ENCODE measurements at places on chromosomes 2 and 18. TPM values are rescaled to one million over a fixed set of nuclear protein-coding genes. Genes with fewer than 3 reads are reported as not detected.

DNA sequence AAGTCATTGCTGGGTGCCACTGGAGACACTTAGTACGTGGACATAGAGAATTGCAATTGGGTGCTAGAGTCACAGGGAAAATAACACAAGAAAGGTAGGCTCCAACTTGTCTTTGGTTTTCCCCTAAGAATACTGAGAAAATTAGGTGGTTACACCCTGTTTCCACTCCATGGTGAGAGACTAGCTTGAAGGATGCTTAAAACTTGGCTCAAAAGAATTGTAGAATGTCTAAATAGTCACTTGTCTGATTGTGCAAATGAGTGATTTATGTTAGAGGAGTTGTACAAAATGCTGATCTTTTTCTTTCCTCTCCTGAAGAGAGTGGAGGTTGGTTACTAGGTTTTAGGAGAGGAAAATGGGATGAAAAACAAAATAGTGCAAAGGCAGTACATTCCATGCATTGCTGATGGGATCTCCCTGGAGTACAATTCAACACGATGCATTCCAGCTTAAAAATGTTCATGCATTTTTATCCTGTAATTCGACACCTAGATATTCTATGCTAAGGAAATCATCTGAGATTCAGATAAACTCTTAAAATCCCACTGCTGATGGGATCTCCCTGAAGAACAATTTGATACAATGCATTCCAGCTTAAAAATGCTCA lies 2.2 kb upstream of the SERPINB12 start:
- no peak for DNase-seq

DNA sequence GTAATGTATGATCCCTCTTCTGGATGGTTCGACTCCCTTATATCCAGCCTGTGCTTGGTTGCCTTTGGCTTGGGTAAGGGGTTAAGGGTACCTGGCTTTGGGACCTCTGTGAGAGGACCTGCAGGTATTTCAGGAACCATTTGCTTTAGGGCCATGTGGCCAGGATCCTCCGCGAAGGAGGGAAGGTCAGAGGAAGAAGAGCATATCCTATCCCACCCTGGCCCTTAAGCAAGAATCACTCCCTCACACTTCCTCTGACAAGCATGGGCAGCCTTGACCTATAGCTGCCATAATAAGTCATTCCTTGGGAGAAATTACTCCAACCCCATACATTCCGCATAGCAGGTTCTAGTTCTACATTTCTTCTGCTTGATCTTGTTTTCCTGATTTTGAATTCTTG lies 59.1 kb upstream of the TXNDC2 start:
- no peak for DNase-seq

KIF1A gene
- 2.2 TPM for total RNA-seq

PLEK gene
- total RNA-seq, result 2.6 TPM

- no peak for DNase-seq
Observed at GRCh38 chr2:148993351-148993750, 45.1 kb upstream of the LYPD6B start.

RIT2 gene
- total RNA-seq, result not detected

PLB1 gene
- total RNA-seq, result 0.98 TPM

DNA sequence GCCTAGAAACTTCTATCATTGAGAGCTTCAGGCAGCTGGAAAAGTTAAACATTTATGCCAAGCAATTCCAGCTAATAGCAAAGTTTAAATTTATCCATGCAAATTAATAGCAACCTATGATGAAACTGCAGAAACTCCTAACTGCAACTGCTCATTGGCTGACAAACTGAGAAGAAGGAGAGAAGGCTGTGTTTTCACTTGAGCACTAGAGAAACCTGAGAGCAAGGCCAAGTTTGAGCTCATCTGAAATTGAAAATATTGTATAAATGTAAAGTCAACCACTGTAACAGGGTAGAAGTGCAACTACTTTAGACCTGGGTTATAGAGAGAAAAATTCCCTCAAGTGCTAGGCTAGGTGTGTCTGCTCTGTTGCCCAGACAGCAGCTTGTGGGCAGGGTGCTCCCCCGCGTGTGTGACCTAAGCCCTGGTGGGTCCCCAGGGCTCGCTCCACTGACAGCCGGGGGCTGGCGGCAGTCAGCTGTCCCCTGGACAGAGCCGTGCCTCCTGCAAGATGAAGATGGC lies 50.2 kb downstream of the CABYR start:
- no peak for DNase-seq

PHLPP1 gene
- 22.9 TPM for total RNA-seq

KATNAL2 gene
- 2.1 TPM for total RNA-seq

ZC3H6 gene
- total RNA-seq, result 5.5 TPM

DNA sequence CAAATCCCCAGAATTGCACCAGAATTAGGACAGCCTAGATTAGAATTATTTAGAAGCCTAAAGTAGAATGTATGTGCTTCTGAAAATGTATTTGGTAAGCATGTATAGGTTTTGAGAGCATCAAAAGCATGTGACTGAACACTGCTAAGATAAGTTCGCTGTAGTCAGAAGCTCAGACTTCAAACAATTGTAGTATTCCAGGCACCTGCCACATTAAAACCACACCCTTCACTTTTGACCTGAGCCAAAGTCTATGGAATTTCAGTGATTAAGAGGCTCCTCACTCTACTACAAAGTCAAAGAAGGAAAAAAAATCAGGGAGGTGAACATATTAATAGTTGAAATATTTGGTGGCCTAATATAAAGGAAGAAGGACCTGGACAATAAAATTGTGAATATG lies 8.2 kb downstream of the KCNJ3 start:
- DNase-seq, result no peak

GRCh38 chr2:133173224-133173623 lies 395.0 kb downstream of the NCKAP5 start:
- DNase-seq, result no peak

REG3G gene
- not detected for total RNA-seq

DNA sequence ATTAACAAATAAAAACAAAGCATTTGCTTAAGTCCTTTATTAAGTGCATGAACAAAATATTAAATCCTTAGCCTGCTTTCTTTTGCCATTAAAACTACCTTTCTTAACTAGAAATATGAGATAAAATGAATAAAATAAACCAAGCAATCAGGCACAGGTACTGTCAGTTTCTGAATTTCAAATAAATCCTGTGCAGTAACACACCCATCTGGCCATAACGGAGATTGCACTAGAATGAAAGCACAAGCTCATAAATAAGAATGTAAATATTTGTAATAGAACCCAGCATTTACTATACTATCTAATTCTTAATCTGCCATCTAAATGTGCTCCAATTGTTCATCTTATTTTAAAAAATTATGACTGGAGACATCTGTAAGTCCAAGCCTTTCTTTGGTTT lies 31.9 kb downstream of the PRKRA start:
- no peak for DNase-seq

- no peak for DNase-seq
Observed at GRCh38 chr18:23341383-23341782, 111.7 kb upstream of the RIOK3 start.

DNA sequence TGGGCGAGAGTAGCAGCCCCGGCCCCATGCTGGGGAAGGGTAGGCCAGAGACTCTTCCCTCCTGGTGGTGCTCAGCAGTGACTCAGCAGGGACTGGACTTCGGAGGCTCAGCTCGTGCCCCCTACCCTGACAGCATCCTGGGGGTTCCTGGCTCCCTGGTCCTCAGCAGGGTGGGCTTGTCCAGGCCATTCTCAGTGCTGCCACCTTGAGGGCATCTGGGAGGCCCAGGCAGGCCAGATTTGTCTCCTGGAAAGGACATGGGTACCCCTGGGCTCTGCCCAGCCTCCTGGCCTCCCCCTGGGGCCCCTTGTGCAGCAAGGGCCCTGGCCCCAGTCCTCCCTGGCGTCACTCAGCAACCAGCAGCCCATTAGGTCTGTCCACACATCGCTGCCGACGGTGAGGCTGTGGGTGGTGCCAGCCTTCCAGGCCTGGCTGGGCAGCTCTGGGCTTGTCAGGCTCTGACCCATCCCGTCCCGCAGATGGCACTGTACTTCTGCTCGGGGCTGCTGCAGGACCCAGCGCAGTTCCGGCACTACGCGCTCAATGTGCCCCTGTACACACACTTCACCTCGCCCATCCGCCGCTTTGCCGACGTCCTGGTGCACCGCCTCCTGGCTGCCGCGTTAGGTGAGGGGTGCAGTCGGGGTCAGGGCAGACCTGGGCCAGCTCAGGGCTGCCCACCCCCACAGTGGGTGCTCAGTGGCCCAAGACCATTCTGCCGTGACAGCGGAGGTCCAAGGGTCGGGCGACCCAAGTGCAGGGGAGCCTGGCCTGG lies 45.0 kb upstream of the ALPP start:
- peak; percentile 23 for DNase-seq
